SK-N-DZ (cell line): ENCODE measurements at places on chromosomes 3 and 15.

- no peak for DNase-seq
These were observed 1.7 kb downstream of the NMNAT3 start for GRCh38 chr3:139676108-139676507.

DNA sequence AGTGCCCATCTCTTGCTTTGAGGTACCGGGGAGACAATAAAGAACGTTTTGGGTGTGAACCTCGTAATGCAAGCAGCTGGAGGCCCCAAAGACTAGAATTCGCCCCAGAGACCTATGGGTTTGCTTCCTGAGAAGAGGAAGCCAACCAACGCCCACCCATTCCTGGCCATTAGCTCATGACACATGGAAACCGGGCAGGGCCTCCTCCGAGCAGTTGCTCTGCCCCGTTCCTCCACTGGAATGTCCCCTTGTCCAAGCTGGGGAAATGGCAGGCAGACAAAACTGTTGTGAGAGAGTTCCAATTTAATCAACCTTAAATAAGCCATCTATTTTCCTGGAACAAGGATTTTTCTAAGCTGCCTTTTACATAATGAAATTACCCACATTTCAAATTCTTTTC, 250.9 kb upstream of the IGF1R start:
- no peak for DNase-seq

GRCh38 chr3:124939661-124940060, 5.1 kb upstream of the MUC13 start:
- DNase-seq, result no peak

GRCh38 chr15:45489690-45490238, 32.8 kb downstream of the SLC30A4 start:
- DNase-seq, result no peak

DNA sequence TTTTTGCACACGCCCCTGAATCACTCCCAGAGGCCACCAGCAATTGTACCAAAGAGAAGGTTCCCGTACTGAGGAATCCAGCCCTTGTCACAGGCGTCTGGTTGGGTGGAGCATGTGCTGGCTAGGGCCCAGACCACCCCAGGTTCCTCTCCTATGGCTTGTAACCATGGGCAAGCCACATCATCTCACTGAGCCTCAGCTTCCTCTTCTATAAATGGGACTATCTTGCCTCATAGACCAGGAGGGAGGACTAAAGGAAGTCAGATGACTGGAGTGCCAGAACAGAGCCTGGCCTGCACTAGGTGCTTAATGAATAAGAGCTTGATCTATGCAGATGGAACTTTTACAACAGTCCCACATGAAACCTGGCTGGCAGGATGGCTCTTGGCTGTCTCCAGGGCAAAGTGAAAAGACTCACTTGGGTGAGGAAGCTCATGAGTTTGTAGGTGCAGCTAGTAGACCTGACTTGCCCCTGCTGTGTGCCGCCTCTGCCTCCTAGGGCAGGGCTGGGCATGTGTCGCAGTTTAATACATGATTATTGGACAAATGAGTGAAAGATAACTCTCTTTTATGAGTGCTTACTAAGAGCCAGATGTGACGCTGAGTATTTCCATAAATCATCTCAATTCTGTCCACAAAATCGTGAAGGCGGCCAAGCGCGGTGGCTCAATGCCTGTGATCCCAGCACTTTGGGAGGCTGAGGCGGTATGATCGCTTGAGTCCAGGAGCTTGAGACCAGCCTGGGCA, 29.3 kb downstream of the CTSH start:
- no peak for DNase-seq

DNA sequence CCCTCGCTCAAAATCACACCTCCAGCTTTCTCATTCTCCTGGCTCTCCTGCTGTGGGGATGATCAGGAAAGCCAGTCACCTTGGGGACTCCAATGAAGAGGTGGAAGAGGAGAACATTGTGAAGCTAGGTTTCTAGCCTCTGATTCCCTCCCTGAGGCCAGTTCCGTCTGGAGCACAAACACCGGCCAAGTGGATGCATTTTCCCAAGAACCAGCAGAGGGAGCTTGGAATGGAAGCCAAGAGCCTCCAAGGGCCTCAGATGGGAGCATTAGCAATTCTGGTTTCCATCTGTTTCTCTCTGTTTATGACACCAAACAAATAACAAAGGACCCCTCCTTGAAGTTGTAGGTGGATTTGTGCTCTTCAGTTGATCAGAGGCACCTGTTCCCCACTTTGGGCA, 40.6 kb upstream of the NMNAT3 start:
- DNase-seq, result peak; percentile 3

DNA sequence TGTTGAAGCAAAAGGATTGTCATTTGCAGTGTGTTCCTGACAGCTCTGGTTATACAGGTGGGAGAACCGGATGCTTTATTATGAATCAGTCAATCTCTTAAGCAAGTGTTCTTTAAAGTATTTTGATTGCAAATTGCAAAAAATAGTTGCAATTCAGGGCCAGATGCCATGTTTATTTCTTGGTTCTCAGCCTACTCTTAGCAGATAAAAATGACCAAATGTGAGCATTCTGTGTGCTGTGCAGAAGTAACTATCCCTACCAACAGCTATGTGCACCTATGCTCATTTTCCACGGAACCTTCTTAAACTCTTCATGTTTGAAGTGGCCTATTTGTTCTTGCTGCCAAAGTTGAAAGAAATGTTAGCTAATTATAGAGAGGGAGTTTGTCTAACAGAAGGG, 262.3 kb upstream of the RASGRP1 start:
- no peak for DNase-seq

- no peak for DNase-seq
These were observed 124.9 kb downstream of the TMEM266 start for GRCh38 chr15:76184650-76185035.

DNA sequence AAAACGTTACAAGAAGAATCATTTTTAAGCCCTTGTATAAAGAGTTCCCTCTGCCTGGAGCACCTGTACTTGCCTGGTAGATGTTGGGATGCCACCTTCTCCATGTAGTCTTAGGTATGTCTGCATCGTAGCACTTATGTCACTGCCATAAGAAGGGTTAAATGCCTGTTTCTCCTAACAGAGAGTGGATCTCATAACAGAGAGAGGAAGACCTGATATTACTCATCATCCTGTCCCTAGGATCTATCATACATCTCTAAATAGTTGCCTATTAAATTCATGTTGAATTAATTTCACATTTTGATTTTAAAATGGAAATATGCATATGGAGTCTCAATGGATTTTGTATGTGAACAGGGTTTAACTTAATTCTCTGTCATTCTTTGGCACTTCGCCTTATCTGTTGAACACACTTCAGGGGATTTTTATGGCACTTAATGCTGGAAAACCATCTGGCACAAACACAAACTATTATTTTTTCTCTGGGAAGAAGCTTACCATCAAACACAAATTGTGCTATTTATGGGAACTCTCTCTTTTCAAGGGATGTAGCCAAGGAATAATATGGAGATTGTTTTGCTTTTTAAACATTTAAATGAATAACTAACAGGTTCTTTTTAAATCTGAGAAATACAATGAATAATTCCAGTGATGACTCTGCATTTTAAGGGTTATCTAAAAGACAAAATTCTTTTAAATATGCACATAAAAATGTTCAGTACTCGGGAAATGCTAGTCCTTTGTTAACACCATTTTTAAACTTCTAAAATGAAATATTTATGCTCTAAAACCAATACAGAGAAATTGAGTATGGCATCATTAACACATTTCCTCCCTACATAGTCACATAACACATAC, 230.7 kb downstream of the ZNF385D start:
- DNase-seq, result no peak

GRCh38 chr15:38536201-38536676, 28.4 kb downstream of the RASGRP1 start:
- DNase-seq, result no peak

GRCh38 chr3:110755345-110755744, 316.3 kb upstream of the NECTIN3 start:
- no peak for DNase-seq
